Esophagus mucosa (tissue), 1 donor: ENCODE measurements at places on chromosomes 4 and X. TPM values are rescaled to one million over a fixed set of nuclear protein-coding genes. Genes with fewer than 3 reads are reported as not detected.

The CFAP99 gene
- 0.28 TPM for total RNA-seq

GRCh38 chr4:91840359-91840758 lies 463.4 kb upstream of the GRID2 start:
- no peak for ATAC-seq

DNA sequence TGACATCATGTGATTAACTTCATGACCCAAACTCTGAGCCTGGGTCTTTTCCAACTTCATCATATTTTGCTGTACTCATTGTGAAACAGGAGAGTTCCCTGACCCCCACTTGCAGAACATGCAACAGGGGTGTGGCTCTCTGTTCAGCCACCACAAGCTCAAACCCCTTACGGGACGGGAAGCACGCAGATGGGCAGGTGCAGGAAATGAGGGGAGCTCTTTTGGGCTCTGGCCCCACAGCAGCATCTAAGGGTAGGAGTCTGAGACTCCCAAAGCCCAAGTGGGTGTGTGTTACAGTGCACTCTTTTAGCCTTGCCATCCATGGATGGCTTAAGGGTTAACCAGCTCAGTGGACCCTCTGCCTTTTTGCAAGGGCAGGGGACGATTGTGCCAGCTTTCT lies 599.5 kb upstream of the SMIM31 start:
- no peak for ATAC-seq

DNA sequence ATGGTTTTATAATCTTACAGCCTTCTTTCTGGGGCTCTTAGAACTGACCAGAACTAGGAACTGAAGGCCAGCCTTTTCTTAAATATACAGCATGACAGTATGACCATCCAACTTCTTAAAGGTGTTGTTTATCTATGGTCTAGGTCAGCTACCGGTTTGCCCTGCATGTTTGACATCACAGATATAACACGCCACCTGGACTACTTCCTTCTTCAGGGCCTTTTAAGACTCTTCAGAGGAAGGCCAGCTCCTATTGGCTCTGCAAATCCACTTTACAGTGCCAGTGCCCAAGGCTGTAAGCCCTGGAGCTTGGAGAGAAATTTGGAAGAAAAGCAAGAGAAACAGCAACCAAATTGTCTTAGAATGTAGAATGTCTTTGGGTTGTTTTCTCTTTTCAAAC lies 185.5 kb downstream of the MGST2 start:
- peak; percentile 41 for ATAC-seq

DNA sequence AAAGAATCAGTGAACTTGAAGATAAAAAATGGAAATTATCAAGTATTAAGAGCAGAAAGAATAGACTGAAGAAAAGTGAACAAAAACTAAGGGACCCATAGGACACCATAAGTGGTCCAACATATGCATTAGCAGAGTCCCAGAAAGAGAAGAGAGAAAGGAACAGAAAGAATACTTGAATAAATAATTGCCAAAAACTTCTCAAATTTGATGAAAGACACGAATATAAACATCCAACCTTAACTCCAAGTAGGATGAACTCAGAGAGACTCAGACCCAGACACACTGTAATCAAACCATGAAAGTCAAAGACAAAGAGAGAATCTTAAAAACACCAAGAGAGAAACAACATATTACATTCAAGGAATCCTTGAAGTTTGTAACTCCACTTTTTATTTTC lies 35.7 kb downstream of the MORC4 start:
- no peak for ATAC-seq

GRCh38 chrX:37767430-37767829 lies 12.4 kb upstream of the CYBB start:
- no peak for ATAC-seq

DNA sequence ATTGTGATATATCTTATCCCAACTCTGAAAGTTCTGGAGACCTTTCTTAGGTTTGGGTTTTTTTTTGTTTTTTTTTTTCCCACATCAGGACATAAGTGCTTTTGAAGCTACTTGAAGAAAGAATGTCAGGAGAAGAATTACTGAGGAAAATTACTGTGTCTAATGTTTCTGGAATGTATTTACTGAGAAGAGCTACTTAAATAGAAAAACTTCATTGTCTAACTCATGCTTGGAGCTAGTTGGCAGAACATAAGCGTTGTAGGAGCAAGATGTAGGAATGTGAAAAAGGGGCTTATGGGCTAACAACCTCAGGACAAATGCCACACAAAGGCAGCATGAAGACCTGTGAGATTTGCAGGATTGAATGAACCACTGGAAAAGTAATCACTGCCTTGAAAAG lies 166.6 kb upstream of the GLRA2 start:
- ATAC-seq = no peak

The ENOX2 gene
- 15.1 TPM for total RNA-seq

DNA sequence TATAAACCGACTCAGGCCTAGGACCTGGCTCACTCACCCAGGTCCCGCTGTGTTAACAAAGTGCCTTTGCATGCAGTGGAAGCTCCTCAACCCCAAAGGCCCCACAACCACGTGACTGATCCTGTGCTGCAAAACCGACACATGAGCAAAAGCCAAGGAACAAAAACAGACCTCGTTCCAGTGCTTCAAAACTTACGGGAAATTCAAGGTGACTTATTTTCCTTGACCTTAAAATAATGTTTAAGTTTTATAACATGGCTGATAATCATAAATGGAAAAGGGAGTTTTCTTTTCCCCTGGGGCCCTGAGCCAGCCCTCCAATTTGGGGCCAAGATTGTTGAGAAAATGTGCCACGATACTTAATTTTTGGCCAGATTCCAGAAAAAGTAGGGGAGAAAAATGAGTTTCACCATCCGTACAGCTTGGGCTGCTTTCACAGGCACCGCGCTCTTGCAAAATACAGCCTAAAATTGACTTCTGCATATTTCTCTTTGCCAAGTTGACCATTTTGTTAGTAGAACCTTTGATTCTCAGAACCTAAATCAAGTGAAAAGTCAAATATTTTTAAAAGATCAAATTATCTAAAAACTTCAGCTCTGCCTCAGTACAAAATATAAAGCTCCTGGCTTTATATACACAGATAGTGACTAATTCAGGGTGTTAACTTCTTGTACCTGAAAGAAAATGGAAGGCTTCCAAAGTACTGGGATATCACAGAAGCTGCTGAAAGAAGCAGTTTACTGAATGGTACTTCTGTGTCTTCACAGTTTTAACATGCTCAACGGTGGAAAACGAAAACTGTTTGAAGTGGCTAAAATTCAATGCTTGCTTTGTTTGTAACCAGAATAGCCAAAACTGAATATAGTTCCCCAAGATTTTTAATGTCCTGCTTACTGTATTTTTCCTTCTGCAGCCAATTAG lies 93.8 kb downstream of the APBB2 start:
- peak; percentile 76 for ATAC-seq

DNA sequence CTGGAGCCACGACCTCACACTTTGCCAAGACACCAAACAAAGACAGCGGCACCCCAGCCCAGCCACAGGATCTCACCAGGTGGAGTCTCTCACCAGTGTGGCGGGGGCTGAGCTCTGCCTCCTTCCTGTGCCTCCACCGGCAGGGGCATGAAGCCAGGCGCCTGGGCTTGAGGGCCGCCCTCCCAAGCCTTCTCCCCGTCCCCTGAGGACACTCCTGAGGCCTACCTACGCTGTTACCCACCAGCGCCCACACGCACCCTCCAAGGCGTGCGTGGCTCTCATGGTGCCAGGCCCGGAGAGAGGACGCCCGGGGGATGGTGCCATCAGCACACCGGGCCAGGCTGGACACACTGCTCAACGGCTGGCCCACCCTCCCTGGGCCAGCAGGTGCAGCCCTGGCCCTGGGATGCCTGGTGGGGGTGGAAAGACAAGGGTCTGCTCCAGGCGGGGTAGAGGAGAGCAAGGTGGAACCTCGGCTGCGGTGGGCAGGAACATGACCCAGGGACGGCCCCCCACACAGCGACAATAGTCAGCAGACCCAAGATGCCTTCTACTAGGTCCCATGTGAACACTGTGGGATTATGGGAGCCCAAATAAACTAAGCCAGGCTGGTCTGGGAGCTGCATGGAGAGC lies 22.1 kb downstream of the NELFA start:
- no peak for ATAC-seq

The MTTP gene
- not detected for total RNA-seq
